ENCODE measurements at places on chromosomes 7 and 10. TPM values are rescaled to one million over a fixed set of nuclear protein-coding genes. Genes with fewer than 3 reads are reported as not detected.

COBL gene
- total RNA-seq: not detected

SEMA4G gene
- 0.26 TPM for total RNA-seq

KIF11 gene
- 79.6 TPM for total RNA-seq

SCIN gene
- total RNA-seq: 1.4 TPM

C10orf62 gene
- total RNA-seq: not detected

EGR2 gene
- 4.7 TPM for total RNA-seq

TBC1D12 gene
- 0.12 TPM for total RNA-seq

Data from activated CD8-positive, alpha-beta memory T cell treated with anti-CD3 and anti-CD28 coated beads, Interleukin-2, amount 10 ng/mL, durations not matched to agents 7 days and 5 days (primary cell).